ENCODE measurements at places on chromosomes 1 and 21.

GRCh38 chr1:55124470-55124869 is 85.1 kb downstream of the PCSK9 start:
- no peak for DNase-seq

- no peak for DNase-seq
Observed at GRCh38 chr1:161381707-161382106, 14.0 kb upstream of the CFAP126 start.

- no peak for DNase-seq
Observed at GRCh38 chr1:221608835-221609320, 133.0 kb downstream of the DUSP10 start.

GRCh38 chr1:34970829-34971228 is 14.3 kb downstream of the TMEM35B start:
- DNase-seq, result no peak

GRCh38 chr1:41718497-41718896 is 200.2 kb downstream of the HIVEP3 start:
- DNase-seq, result no peak

DNA sequence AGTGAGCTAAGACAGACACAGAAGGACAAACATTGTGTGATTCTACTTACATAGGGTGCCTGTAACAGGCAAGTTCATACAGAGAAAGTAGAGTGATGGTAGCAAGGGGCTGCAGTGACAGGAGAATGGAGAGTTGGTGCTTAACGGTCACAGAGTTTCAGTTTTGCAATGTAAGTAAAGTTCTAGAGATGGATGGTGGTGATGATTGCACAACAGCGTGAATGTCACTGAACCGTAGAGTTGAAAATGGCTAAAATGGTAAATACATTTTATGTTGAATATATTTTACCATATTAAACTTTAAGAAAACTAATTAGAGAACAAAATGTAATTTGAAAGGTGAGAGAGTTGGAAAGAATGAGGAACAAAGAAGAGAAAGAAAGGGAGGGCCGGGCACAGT is 8.7 kb downstream of the CFAP107 start:
- no peak for DNase-seq

DNA sequence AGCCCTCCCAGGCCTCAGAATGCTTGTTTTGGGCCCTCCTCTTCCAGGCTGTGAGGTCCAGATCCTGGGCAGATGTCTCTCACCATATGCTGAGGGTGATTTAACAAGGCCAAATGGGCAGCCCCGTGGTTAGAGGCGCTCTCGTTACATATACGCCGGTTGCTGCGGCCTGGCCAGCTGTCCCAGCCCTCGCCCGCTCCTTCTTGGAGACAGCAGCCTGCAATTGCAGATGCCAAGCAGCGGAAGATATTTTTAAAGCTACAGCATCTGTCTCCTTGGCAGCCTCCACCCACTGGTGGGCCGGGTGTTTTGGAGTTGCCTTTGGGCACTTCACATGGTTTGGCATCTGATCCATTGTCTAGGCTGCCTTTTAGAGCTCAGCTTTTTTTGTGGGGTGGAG is 178.8 kb upstream of the NFIA start:
- no peak for DNase-seq

GRCh38 chr1:97553971-97554370 is 366.9 kb downstream of the DPYD start:
- no peak for DNase-seq

GRCh38 chr1:174839211-174839610 is 160.5 kb upstream of the CACYBP start:
- no peak for DNase-seq

DNA sequence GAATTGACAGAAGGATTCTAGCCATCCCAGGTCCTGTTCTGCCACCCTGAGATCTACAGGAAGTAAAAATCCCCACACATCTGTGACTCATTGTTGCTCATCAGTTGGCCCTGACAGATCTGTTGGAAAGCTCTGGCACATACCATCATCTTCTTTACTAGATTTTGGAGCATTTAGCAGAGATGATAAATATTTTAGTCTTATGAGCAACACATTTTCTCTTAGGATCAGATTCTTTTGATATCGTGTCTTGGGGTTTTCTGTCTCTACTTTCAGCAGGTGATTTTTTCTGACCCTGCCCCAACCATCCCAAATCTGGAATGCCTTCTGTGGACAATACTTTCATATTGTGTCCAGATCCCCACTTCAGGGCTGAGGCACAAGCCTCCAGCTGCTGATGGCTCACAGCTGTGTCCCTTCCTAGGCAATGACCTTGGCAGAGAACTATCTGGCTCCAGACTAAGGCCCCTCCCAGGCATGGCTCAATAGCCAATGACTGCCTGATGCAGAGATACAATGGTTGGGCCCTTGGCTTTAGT is 102.8 kb downstream of the GDAP2 start:
- DNase-seq, result no peak

GRCh38 chr1:161781995-161782394 is 15.9 kb downstream of the ATF6 start:
- no peak for DNase-seq

GRCh38 chr1:218435528-218435927 is 90.4 kb downstream of the TGFB2 start:
- DNase-seq, result no peak

DNA sequence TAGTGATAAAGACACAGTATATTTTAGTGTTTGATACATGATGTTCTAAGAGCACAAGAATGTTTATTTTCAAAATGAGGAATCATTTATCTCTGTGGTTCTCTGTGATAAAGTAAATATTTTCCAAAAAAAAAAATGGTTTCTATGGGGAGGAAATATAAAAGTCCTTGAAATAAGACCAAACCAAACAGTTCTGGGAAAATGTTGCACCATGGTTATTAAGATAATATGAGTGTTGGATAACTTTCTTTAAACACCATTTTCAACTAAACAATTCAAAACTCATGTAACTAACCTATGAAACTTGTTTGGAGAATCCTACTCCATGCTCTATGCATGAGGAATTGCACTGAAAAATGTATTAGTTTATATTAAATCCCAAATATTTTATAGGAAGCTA is 184.6 kb downstream of the KCNT2 start:
- no peak for DNase-seq

DNA sequence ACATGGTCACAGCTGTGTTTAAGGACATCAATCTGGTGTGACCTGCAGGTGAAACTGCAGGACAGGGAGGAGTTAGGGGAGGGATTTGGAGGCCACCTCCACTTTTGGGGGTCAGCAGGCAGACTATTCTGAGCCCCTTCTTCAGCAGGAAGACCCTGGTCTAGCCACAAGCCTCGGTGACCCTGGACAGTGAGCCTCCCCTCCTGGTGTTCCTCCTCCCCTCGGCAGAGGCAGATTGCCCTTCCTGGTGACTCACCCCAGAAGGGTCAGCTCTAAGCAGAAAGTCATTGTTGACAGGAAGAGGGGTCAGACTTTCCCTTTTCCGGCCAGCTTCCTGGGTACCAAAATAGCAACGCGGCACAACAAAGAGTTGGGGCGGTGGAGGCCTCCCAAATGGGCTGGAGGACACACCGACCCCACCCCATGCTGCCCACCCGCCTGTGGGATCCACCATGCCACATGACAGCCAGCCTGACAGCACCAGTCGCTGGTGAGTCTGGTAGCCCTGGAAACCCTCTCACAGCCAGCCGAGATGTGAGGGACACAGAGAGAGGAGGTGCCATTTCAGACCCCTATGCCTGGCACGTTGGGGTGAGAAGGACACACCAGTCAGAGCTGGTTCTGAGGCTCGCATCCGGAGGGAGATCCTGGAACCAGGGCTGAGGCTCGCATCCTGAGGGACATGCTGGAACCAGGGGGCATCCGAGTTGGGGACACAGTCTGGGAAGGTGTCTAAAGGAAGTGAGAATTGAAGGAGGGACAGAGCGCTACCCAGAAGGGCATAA is 14.7 kb upstream of the CSF1 start:
- peak; percentile 68 for DNase-seq

GRCh38 chr1:202587859-202588485 is 122.3 kb downstream of the SYT2 start:
- no peak for DNase-seq

DNA sequence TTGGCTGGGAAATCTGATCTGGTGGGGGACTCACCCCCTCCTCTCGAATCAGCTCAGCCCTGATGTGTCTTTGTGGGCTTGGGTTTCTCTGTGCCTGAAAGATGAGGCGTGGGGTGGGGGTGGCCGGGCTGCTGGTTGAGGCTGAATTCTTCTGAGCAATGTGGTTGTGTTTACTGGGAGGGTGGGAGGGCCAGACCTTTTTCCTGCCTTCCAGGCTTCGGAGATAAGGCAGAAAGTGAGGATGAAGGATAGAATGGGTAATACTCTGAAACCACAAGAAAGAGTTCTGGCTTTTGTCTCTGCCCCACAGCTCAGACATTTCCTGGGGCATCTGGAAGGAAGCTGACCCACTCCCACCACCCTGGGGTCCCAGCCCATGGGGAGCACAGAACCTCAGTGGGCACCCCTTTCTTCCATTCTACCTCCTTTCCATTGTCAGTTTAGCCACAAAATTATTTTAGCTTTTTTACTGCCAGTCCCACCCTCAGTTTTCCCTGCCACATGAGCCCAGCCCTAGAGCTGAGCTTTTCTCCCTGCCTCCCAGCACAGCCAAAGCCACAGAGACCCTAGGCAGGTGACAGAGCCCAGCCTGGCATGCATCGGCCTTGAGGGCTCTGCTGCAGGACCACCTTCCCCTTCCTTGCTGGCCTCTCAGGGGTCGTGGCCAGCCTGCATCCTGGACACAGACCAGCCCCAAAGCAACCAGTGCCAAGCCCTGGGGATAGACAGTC is 11.2 kb downstream of the ALX3 start:
- no peak for DNase-seq

DNA sequence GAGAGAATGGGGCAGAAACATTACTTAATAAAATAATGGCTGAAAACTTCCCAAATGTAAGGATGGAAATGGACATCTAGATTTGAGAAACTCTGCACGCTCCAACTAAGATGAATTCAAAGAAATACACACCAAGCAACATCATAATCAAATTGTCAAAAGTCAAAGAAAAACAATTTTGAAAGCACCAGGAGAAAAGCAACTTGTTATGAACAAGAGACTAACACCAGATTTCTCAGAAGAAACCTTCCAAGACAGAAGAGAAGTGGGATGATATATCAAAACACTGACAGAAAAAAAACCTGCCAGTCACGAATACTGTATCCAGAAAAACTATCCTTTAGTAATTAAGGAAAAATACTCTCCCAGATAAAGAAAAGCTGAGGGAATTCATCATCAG is 208.6 kb upstream of the SAMSN1 start:
- DNase-seq, result no peak

GRCh38 chr1:168467452-168467851 is 76.3 kb downstream of the XCL2 start:
- DNase-seq, result no peak

DNA sequence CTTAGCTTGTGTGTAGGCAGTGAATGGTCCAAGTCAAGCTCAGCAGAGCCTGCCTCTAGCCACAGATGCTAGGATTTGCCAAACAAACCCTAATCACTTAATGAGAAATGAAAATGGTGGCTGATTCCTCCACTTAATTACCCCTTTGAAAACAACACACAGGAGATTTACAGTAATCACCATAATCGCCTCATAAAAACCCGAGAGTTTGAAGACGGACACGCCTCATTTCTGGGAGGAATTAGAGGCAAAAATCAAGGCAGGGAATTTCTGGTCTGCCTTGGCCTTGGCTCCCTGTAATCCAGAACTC is 16.3 kb upstream of the FOXE3 start:
- DNase-seq, result no peak

- no peak for DNase-seq
Observed at GRCh38 chr1:33634806-33635205, 162.4 kb downstream of the ZSCAN20 start.

DNA sequence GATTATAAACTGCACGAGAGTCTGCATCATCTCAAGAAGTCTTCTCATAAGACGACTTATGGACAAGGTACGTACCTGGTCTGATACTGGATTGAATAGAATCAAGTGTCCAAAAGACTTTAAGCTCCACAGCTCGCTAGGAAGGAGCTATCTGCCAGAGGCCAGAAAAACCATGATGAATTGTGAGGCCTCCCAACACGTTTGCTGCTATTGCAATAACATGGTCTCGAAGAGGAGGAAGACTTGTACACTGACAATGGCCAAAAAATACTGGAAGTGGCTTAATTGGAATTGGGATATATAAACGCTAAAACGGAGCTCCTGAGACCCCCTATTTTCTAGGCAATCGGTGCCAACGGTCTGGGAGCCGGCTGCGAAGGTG is 534 bp downstream of the DNAJC28 start:
- no peak for DNase-seq

DNA sequence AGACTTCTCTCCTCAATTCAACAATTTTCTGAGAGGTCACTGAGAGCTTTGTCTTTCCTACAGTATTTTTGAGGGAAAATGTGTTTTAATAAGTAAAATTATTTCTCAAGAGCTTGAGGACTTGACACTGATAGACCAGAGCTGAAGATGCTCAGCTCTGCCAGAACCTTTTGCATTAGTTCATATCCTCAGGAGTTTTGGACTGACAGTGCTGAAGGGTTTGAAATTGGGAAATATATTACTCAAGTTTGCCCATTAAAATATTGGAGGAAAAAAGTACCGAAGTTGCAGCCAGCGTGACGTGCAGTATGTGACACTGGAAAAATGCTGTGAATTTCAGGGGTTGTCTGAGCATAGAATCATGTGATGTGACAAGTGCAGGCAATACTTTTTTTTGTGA is 346.6 kb upstream of the DPYD start:
- DNase-seq, result no peak

DNA sequence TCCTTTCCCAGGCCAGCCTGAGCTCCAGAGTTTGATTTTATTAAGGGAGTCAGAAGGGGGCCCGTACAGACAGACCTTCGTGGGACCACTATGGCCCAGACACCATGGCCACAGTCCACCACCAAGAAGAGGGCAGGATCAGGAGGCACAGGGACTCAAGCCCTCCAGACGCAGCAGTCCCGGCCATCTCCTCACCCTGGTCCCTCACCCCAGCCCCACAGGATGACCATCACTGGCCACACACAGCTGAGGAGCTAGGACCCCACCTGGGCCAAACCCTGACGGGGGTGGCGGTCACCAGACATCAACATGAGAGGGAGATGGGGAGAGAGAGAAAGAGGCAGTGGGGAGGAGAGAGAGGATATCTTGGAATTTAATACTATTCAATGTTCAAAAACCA is 29.2 kb upstream of the AGPAT3 start:
- DNase-seq, result no peak

Measured in glomerular endothelial cell (primary cell).